ENCODE measurements at places on chromosomes 5 and 9. TPM values are rescaled to one million over a fixed set of nuclear protein-coding genes. Genes with fewer than 3 reads are reported as not detected.

DNA sequence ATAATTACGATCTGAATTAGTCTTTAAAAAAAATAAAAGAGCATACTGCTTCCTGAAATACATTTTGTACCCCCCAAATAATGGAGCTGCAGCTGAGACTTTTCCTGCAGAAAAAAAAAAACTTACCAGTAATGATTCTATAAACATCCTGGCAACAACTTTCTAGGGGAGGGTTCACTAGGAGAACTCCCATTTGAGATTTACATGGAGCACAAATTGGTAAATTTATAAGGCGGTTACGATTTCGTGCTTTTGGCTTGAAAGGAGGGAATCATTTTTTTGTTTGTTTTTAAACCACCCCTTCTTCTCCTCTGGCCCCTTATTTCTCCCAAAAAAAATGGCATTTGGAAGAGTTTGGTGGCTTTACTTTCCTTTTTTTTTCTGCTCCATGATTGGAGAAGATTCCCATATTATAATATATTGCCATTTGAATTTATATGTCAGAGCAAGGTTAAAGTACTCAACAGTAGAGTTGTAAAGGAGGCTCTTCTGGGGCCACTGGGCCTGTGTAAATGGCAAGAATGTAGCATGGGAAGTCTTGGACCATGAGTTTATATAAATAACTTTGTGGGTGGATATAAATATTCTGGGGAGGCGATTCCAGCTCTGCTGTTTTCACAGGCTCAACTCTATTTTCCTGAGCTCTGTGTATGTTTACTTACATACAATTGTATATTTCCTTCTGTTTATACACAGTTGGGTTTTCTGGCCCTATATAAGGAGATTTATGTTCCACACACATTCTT lies 159.9 kb downstream of the CSNK1G3 start:
- no peak for DNase-seq

DNA sequence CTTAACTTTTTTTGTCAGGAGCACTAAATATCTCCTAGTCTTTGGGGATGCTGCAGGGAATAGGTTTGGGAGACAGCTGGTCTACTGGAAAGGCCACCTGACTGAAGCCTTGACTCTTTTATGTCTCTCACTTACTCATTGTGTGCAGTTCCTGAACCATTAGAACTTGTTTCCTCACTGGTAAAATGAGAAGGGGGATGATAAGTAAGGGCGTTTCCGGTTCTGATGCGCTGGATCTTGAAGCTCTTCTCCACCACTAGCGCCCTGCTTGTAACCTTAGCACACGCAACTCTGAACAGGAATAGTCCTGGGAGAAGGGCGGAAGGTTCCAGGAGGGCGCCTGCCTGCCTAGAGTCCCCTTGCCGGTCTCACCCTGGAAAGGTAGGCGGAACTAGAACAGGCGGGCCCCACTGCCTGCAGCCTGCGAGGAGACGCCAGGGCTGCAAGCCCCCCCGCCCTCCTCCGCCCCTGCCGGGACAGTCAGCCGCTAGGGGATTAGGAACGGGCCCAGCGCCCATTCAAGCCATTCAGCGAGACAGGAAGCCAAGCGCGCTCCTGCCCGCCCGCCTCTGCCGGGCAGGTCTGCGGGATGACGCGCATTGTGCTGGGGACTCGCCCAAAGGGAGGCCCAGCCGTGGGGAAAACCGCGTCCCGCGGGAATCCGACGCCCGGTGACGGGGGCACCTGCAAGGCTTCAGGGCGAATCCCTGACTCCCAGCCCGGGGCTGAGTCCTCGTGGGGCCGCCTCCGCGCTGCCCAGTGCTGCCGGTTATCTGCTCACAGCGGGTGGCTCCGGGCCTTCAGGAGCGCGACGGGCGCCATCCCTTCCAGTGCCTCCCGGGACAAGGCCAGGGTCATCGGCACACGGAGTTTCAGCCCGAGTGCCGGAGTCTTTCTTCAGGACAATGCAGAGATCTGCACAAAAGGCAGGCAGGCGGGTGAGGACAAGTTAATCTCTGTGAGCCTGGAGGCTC lies 44.0 kb upstream of the XPA start:
- no peak for DNase-seq

DNA sequence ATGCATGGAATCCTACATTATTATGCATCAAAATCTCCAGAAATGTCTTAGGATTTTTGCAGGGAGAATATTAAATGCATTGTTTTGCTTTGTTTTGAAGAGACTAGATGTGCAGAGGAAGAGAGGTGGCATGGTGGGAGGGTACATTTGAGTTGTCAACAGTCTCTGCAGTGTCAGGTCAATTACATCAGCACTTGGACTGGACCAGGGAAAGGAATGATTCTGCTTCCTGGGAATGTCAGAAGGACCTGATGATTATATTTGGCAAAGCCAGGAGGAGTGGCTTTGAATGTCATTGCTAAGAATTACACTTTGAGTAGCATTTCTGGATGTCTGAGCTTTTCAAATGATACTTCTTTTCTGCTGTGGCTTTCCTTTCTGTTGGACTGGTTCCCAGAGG lies 17.5 kb upstream of the TMEFF1 start:
- no peak for DNase-seq

DNA sequence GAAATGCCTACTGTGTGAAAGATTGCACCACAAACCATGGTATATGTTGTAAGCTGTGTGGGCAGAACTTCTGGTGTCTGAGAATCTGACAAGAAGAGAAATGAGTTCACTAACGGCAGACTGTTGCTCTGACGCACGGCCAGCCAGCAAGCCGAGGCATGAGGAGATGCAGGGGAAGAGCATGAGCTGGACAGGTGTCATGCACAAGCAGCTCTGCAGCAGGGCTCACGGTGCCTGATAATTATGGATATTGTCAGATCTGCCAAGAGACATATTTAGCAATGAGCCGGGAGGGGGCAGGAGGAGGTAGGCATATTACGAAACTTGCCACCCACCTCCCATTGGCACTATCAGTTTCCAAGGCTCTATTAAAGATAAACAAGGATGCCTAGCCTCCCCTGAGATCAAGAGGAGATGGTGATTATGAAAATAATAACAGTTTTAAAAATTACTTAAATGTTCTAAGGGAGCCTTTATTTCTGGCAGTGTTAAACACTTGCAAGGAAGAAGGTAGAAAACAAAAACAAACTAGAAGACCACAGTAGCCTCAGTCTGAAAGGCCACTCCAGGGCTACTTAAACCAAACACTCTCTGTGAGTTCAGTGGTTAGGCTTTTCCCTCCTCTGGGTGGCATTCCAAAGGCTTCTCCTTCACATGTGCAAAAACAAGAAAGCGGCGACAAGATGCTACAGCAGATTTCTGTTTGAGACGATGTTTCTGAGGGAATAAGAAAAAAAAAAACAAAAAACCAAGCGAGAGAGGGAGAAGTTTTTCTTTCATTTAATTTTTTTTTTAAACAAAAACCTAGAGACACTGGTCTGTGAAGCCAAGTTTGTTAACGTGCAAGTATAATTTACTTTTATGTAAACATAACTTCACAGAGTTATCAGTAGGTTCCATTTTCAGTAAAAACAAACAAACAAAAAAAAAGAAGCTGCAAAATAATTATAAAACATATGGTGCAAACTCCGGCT lies 339.5 kb downstream of the BNC2 start:
- no peak for DNase-seq

DNA sequence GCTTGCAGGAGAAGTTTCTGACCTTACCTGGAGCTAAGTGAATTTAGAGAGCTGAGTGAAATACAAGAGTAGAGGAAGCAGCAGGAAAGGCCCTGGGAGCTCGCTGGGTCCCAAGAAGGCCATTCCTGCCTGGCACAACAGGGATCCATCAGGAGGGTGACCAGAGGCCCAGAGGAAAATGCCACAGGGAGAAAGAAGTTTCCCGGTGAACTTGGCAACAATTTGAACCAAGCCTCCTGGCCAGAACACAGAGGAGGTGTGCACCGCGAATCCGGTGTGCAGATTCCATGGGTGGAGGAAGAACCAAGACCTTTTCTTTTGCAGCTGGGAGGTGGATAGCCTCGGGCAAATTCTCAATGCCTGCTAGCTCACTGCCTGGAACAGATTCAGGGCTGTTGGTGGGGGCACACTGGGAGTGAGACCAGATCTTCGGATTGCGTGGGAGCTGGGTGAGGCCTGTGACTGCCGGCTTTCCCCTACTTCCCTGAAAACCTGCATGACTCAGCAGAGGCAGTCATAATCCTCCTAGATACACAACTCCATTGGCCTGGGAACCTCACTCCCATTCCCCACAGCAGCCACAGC lies 1850.9 kb upstream of the NUDT12 start:
- no peak for DNase-seq

DNA sequence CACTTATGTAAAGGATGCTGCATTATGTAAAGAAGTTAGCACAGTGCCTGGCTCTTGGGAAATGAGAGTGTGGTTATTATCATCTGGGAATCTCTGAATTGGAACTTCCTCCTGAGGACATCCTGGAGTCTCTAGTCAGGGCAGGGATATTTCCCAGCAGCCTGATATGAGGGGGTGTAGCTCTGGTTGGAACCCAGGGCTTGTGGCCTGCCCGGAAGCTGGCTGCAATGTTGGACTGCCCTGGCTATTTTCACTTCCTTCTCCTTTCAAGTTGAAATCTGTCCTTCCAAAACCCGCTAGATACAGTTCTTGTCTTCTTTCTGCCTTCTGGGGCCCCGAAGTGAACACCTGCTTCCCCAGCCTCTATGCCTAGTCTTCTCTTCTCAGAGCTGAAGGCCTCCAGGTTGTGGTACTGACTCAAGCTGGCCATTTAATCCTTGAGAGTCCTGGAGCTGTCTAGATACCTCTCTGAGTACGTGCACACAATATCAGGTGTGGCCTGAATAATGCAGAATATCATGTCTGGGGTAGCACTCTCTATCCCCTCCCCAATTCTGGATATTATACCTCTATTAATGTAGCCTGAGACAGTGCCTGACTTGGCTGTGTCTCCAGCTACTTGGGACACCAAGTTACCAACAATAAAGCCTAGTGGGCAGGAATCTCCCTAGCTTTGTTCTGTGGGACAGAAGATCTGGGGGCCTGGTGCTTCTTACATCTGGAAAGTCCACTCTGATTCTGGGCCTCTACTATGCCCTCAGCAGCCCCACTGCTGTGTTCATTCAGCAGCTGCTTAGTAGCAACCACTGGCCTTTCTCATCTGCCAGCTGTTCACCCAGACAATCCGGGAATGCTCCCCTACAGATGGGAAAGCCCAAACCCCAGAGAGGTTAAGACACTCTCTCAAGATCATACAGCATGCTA lies 45.0 kb downstream of the SLC6A7 start:
- no peak for DNase-seq

DNA sequence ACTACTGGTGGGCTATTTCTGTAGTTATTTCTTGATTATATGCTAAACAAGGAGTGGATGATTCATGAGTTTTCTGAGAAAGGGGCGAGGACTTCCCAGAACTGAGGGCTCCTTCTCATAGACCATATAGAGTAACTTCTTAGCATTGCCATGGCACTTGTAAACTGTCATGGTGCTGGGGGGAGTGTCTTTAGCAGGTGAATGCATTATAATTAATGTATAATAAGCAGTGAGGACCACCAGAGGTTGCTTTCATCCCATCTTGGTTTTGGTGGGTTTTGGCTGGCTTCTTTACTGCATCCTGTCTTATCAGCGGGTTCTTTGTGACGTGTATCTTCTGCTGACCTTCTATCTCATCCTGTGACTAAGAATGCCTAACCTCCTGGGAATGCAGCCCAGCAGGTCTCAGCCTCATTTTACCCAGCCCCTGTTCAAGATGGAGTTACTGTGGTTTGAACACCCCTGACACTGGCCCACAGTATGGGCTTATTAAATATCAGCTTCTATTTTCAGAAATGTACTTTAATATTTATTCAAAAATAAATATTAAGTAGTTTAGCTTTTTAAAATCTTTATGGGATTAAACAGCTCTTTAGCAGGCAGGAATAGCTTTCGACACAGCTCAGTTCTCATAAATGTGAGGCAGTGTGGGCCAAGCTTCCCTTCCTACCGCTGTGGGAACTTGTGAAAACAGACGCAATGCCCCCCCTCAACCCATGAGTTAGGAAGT lies 44.4 kb downstream of the GALNT12 start:
- no peak for DNase-seq

DNA sequence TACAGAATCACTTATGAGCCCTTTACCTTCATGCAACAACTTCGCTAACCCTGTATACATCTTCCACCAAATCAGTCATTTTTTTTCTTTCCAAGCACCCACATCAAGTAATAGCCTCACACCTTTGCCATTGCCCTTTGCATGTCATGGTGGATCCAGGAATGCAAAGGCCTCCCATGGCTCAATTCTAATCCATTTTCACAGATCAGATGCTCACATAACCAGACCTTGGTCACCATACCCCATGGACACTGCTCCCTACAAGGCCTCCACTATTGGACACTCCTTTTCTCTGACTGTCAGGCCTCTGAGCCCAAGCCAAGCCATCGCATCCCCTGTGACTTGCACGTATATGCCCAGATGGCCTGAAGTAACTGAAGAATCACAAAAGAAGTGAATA lies 179.5 kb downstream of the RASEF start:
- DNase-seq: no peak

GRCh38 chr5:13746026-13746425 lies 198.5 kb downstream of the DNAH5 start:
- no peak for DNase-seq

- DNase-seq: no peak
Measured at GRCh38 chr9:15246708-15247107, 60.3 kb downstream of the TTC39B start.

DNA sequence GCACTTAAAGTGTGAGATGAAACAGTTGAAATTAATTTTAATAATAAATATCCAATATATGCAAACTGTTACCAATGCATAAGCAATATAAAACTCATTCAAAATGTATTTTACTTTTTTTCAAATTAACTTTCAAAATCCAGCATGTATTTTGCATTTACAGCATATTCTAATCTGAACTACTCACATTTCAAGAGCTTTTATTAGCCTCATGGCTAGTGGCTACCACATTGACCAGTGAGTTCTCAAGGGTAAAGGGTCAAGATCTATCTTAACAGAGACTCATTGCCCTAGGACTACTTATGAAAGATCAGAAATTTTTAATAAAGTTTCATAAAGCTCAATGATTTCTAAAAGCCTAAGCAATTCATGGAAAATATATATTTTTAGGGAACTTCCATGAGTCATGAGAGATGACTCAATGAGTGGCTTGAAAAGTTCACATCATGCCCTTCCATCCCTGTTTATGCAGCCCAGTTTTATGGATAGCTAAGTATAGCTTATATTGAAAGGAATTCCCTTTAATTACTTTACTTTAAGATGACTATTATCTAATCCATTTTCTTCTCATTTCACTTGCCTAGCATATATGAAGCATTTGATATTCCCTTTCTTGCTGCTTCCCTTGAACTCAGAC lies 608.6 kb downstream of the SLCO4C1 start:
- no peak for DNase-seq

- no peak for DNase-seq
Measured at GRCh38 chr5:58317009-58317408, 142.9 kb downstream of the PLK2 start.

SLC25A2 gene
- 0.54 TPM for total RNA-seq

PCDHA6 gene
- total RNA-seq: under 0.01 TPM

OCLN gene
- 18.6 TPM for total RNA-seq

PLAC8L1 gene
- not detected for total RNA-seq

Data from hematopoietic multipotent progenitor cell (in vitro differentiated cells).